CD4-positive, alpha-beta T cell treated with Interleukin-21 for 1 hour (primary cell): ENCODE measurements at places on chromosomes 5 and 9.

- no peak for DNase-seq
Measured at GRCh38 chr5:98231089-98231488, 542.4 kb upstream of the RGMB start.

- DNase-seq, result no peak
Measured at GRCh38 chr5:159814222-159814621, 102.1 kb upstream of the ADRA1B start.

DNA sequence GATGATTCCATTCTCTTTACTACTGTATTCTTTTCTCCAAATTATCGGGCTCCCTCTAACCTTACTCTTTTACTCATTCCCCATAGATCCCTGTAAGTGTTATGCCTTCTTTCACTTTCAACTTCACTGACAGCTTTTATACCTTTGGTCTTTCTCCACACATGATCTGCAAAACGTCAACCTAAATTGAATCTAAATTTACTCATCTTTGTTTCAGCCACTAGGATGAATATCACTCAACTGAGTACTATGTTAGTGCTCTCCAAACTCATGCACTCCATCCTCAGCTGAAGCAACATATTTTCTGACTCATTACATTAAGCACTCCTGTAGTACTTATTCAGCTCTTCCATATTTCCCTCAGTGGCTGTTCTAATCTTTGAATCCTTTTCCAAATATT lies 133.4 kb downstream of the ADAMTS19 start:
- DNase-seq, result no peak

- DNase-seq, result peak; percentile 38
Measured at GRCh38 chr9:92965061-92965758, 17.9 kb downstream of the FGD3 start.

GRCh38 chr5:54700986-54701578 lies 183.5 kb downstream of the SNX18 start:
- no peak for DNase-seq

- DNase-seq, result no peak
Measured at GRCh38 chr5:95583992-95584391, 29.1 kb downstream of the ARSK start.

DNA sequence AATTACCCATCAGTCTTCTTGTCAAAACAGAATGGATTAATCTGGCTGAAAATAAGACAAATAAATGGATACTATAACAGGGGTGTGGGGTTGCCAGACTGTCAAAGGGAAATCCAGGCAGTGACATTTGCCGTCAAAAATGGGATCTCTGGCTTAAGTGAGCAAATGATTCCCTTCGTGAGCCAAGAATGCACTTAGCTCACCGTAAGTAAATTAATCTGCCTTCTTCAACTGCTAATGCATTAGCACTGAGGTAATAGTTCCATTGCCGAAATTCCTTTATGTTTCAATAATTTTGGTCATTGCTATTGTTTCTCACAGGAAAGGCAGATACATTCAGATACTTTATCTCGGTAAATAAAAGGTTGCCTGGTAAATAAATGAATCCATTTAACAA lies 377.8 kb downstream of the KIAA0825 start:
- no peak for DNase-seq

DNA sequence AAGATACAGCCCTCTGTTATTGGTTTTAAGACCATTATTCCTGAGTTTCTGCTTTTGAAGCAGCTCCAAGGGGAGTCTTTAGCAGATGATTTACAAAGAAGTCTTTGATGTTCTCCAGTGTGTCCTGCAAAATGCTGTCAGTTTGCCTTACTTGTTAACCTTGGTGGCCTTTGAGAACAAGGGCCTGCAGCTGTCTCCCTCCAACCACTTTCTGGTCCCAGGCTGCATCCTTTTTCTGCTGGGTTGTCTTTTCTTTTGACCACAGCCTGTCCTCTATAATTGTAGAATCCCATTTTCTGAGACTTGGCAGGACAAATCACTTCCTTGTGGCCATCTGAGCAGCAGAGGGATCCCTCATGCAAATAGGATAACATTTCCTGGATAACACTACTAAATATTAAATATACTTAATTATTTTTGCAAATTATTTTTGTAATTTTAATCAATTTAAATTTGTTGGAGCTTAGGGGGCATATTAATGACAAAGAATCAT lies 281.4 kb downstream of the DMRT2 start:
- DNase-seq, result no peak

DNA sequence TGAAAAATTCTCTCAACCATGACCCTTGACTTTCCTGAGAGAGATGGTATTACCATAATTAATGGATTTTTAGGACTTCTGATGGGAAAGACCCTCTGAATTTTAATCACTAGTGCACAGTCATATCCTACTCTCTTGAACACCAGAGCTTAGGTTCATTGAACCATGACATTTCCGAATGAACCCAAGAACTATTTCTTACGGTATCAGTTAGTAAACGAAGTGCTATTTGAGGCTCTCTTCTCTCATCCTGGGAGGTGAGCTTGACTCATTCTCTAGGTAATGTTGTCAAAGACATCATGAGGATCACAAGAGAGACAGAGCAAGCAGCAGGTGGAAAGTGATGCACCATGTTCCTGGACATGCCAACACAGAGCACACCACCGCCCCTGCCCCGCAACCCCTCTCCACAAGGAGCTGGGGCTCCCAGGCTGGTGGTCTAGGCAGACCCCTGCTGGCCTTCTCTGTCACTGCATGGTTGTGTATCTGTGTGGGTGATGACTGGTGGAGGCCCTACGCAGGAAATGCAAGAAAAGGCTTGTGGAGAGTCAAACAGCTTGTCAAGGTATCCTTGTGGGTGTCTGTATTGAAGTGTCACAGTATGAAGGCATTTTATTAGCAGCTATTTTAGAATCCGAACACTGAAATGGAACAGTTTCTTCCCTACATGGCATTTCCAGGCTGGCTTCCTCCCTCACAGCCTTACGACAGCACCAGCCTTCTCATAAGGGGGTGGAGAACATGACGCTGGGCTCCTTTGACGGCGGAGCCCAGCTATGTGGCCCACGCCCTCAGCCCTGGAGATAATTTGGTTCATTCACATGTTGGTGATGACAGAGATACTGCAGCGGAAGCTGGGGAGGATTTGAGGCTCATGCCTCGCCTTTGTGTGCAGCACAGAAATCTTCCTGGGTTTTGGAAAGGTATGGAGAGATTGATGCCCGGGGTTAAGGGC lies 297.6 kb downstream of the NTRK2 start:
- DNase-seq, result no peak

- DNase-seq, result no peak
Measured at GRCh38 chr5:127441799-127442484, 75.5 kb upstream of the PRRC1 start.

DNA sequence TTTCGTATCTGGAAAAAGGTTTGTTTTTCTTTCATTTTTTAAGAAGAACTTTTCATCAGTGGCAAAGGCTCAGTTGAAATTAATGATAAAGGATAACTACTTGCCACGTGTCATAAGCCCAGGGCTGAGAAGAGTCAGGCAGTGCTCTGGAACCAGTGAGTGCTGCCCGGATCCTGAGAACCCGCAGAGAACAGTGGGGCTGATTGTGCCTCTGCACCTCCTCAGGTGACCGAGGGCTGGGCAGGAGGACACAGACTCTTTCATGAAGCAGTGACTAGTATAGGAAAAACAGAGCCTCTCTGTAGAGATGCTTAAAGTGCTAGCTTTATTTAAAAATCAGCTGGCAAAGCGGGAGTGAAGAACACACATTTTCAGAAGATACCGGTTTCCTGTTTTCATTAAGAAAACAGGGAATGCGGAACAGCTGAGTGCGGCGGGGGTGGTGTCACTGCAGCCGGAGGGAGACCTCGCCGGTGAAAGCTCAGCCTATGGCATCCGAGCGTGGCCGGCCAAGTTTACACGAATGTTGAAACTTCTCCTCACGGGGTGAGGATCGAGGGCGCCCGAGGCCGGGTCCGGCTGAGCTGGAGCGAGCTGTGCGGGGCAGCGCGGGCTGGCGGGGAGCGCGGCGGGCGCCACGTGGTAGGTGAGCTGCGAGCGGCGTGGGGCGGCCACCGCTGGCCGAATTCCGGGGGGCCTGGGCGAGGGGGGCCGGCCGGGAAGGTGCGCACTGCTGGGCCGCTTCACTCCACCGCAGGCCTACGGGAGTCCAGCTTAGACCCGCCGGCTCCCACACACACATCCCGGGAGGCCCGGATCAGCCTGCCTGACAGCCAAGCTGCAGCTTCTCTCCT lies 134.7 kb upstream of the DMRT1 start:
- no peak for DNase-seq

GRCh38 chr9:98958271-98958984 lies 14.7 kb downstream of the COL15A1 start:
- DNase-seq, result no peak

- DNase-seq, result no peak
Measured at GRCh38 chr5:154242442-154242841, 51.9 kb downstream of the GALNT10 start.

DNA sequence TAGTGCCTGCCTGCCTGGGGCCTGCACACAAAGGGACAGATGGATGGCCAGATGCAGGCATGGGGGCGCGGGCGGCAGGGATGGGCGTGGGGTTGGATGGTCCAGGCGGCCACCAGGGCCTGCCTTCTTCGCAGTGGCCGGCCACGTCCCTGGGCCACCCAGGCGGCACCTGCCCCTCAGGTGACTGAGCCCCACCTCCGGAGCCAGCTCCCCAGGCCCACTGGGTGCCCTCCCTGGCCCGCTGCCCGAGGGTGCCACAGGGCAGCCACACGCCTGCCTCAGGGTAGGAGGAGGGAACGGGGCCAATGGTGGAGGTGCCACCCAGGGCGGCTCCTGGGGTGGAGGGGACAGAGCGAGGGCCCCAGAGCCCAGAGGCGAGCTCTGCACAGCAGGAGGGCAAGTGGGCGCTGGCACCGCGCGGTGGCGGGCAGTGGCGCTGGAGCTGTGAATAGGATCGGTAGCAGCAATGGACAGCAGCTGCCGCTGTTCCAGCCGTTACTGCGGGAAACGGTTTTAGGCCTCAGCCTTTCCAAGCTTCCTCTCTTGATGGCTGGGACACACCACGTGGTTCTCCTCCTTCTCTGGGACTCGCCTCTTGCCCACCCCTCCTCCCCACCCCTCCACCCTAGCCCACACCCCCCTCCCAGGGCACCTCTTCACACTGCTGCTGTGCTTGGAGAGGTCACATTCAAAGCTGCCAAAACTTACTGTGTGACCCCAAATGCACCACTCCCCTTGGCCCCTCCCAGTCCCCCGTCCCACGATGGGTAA lies 19.1 kb downstream of the LHX3 start:
- DNase-seq, result no peak
